ENCODE measurements at places on chromosomes 3 and 15.
A peak's percentile ranks its signal among the peaks of the same experiment; 100 is the strongest.

GRCh38 chr3:31645256-31645655 lies 112.5 kb downstream of the STT3B start:
- DNase-seq, result no peak

DNA sequence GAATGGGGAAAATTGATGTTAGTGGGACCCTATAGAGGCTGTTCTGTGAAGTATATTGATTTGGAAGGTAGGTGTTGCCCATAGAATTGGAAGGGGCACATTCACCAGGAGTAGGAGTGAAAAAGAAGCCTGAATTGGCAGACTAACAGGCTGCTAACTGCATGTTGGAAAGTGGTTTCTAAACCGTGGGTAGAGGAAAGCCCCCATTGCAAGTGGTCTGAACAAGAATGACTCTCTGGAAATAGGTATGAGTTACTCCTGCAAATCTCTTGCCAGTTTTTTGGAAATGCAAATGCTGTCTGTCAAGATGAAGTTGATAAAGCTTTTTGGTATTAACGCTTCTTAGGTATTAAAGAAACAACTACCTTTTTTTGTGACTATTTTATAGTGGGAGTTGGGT lies 3.5 kb downstream of the UBE2E1 start:
- no peak for DNase-seq

GRCh38 chr3:46948830-46949671 lies 27.5 kb downstream of the CCDC12 start:
- DNase-seq, result peak; percentile 35

DNA sequence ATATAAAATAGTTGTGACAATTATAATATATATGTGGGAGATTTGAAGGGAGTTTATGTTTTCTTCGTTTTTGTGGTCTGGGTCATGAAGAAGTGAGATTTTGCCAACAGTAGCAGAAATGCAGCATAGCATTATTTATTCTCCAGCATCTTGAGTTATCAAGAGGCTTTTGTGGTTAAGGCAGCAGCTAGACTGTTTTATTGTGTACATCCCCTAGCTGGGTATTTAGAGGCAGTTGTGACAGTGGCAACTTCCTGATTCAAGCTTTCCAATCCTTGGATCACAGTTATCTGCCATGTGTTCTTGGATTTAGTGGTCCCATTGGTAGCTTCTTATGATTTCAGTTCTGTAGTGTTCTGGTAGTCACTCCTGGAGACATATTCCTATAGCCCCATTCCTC lies 29.0 kb downstream of the ARIH1 start:
- no peak for DNase-seq

DNA sequence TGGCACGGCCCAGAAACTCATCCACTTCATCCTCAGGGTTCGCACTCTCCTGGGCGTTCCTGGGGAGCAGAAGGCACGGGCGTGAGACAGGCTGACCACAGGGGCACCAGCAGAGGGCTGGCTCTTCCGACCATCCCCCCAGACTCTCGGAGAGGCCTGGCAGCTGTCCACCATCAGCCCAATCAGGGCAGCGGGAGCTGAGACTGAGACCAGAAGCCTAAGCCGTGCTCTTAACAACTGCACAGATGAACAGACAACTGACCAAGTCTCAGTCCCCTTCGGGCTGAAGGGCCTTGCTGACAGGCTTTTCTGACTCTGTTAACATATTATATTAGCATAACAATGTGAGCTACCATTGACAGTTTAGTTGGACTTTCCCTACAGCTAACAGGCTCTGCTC lies 118.0 kb downstream of the SEC22A start:
- DNase-seq, result no peak

DNA sequence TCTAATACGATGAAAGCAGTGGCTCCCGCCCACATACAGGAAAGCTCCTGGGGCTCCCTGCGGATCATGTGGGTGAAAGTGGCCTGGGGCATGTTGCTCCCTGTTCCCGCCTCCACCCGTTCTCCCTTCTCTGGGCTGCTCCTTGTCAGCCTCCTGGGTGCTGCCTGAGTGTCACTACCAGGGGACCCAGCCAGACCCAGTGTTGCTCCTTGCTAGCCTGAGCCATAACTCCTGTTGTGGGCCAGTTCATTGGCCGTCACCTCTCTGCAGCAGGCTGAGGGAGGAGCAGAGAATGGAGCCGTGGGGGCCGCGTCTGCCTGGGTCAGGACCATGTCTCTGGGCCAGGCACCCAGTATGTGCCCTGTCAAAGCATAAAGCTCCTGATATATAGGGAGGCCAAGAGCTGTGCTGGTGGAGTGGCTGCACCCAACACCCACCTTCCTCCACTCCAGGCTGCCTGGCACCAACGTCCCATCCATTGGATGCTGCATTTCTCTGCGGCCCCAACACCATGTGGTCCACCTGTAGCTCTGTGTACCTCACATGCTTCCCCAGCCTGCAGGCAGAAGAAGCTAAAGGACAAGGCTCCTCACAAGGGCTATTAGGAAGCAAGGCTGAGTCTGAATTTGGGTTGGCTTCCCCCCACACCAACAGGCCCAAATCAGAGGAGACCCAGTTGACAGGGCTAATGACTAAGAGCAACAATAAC lies 40.5 kb downstream of the KLF13 start:
- no peak for DNase-seq

DNA sequence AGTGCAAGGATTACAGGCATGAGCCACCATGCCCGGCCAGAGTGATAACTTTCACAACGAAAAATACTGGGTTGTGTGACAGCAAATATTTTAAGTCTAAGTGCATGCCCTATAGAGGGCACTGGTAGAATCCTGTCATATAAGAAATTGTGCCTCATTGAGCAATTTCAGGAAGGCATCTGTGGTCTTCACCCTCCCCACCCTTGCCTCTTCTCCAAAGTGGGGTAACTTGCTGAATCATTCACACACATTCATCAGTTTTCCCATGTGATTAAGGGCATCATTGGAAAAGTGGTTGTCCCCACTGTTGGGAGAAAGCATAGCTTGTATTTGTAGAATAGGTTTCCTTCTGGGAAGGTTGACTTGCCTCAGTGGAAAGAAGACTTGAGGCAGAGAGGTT lies 9.2 kb downstream of the MITF start:
- DNase-seq, result no peak

- DNase-seq, result no peak
These were observed 42.2 kb downstream of the SPSB4 start for GRCh38 chr3:141093397-141093796.

DNA sequence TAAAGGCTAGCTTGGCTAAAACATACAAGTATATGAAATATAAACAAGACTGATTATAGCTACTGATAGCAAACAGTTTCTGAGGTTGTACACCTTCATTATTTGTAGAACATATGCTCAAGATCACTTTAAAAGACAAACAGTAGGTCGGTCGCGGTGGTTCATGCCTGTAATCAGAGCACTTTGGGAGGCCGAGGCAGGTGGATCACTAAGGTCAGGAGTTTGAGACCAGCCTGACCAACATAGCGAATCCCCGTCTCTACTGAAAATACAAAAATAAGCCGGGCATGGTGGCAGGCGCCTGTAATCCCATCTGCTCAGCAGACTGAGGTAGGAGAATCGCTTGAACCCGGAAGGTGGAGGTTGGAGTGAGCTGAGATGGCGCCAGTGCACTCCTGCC lies 80.3 kb downstream of the SMARCC1 start:
- no peak for DNase-seq

- DNase-seq, result no peak
These were observed 22.2 kb downstream of the SMAD3 start for GRCh38 chr15:67087507-67088172.

GRCh38 chr3:193572426-193572908 lies 17.8 kb upstream of the ATP13A4 start:
- peak; percentile 61 for DNase-seq

GRCh38 chr3:173976281-173976680 lies 578.7 kb downstream of the NLGN1 start:
- DNase-seq, result no peak

- no peak for DNase-seq
These were observed 1.9 kb upstream of the TRIM71 start for GRCh38 chr3:32815841-32816438.

DNA sequence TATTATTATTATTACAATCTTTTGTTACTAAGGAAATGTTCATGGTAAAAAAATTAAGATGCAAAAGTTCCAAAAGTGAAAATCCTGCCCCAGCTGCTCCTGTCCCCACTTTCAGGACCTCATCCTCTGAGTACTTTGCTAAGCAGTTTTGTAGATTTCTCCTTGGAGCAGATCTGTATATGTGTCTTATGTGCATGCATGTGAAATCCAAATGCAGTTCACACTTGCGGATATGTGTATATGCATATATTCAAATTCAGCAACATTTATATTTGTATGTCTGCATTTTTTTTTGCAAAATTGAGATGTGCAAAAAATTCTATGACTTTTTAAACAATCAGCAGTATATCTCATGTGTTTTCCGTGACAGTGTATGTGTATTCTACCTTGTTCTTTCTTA lies 19.2 kb downstream of the CHCHD6 start:
- DNase-seq, result no peak

DNA sequence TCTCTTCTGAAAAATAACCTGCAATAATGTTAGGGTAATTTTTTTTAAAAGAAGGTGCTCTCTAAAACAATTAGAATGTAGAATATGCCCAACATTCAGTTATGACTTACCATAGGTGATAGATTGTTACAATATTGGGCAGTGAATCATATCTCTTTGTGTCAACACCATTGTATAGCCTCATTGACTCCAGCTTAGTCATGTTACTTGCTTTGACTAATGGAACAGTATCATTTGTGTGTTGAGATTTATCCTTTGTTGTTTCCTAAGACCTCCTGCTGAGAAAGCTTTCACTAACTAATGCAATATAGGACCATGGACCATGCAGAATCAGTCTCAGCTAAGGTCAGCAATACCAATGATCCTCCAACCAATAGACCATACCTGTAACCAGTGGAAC lies 1106.4 kb downstream of the SI start:
- DNase-seq, result no peak

- no peak for DNase-seq
These were observed 15.8 kb downstream of the CX3CR1 start for GRCh38 chr3:39264053-39264452.

GRCh38 chr3:195440379-195440778 lies 2.4 kb downstream of the ACAP2 start:
- DNase-seq, result no peak

GRCh38 chr15:68693071-68693470 lies 114.3 kb downstream of the CORO2B start:
- peak; percentile 43 for DNase-seq

DNA sequence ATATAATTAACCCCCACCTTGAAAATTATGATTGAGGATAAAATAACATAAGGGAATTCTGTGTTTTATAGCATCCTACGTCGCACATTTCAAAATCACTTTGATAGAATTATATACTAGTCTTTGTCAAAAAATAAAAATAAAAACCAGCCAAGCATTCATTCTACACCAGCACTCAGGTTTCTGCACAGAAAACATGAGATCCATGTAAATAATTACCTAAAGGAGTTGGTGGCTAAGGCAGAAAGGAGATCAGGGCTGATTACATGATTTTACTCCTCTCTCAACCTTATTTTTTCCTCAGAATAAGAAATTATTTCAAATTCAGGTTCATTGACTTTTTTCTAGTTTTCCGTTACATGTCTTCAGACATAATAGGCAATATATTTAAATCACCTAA lies 194.5 kb downstream of the PLCH1 start:
- DNase-seq, result no peak

- DNase-seq, result no peak
These were observed 88.7 kb upstream of the CDAN1 start for GRCh38 chr15:42825599-42825998.

DNA sequence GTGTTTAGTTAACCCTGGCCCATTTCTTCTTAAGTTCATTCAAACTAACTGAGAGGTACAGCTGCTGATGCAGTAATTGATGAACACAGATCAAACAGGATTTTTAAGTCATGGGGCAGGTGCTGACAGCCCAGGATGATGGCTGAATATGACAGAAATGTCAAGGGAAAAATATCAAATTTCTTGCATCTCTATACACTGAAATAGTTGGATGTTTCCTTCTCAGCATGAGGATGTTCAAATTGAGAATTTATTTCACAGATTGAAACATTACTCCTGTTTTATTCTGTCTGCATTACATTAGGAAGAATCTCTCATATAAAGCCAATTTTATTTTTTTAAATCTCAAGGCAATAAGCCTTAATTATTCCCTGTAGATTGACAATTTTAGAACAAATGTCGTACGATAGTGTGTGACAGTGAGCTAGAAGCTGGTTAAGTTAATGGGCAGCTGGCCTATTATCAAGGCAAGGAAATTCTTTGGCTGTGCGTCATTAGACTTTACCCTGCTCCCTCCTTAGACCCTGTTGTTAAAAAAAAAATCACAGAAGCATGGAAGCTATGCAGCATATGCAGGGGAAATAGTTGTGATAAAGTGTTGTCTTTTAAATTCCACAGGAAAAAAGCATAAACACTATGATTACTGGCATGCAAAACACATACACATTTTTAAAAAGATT lies 183.8 kb upstream of the KCNMB2 start:
- peak; percentile 63 for DNase-seq

GRCh38 chr15:94791008-94791407 lies 559.6 kb downstream of the MCTP2 start:
- DNase-seq, result no peak

DNA sequence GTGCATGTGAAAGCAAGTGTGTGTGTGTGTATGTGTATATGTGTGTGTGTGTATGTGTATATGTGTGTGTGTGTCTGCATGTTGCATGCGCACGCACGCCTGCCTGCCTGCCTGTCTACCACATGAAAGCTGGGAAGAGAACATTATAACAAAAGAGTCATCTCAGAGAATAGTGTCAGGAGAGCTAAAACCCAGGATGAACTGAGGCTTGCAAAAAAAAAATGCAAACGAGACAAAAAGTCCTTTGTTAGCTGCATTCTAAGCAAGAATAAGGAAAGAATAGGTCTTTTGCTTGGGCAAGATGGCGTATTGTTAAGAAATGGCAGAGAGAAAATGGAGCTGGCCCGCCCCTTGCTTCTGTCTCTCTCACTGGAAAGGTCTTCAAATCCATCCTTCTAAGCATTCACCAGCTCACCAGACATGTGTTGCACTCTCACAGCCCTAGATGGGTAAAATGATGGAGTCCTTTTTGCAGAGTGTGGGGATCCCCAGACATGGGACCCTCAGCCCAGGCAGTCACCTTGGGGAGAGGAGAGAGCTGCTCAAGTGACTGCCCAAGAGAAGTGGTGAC lies 16.4 kb downstream of the WNT7A start:
- no peak for DNase-seq

GRCh38 chr3:43330981-43331380 lies 44.6 kb downstream of the SNRK start:
- DNase-seq, result no peak

GRCh38 chr3:190122198-190122771 lies 1.6 kb upstream of the P3H2 start:
- no peak for DNase-seq

DNA sequence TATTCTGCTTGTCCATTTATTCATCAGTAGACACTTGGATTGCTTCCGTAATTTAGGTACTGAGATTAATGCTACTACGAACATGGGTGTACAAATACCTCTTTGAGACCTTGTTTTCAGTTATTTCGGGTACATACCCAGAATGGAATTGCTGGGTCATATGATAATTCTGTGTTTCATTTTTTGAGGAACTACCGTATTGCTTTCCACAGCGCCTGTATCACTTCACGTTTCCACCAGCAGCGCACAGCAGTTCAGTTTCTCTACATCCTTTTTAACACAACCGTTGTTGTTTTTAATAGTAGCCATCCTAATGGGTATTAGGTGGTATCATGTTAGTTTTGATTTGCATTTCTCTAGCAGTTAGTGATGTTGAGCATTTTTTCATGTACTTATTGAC lies 9.5 kb downstream of the PAK2 start:
- DNase-seq, result no peak
